Activated CD4-positive, alpha-beta T cell treated with anti-CD3 and anti-CD28 coated beads, Interleukin-2, amount 10 ng/mL, durations not matched to agents 24 days and 14 days (primary cell): ENCODE measurements at places on chromosomes 3 and 15. TPM values are rescaled to one million over a fixed set of nuclear protein-coding genes. Genes with fewer than 3 reads are reported as not detected.

DNA sequence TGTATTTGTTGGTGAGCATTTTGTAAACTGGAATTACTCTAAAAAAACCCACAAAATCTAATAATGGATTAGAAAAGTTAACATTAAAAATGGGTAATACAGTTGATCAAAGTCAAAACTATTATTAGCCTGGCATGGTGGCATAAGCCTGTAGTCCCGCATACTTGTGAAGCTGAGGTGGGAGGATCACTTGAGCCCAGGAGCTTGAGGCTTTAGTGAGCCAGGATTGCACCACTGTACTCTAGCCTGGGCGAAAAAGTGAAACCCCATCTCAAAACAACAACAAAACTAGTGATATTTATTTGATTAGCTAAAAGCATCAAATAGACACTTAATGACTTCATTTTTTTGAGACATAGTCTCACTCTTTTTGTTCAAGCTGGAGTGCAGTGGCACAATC is 3.6 kb downstream of the SNX1 start:
- peaks cover 42% of the 10 kb centered on the region for H3K4me1 ChIP-seq
- H3K36me3 ChIP-seq = peaks cover 16% of the 10 kb centered on the region

DNA sequence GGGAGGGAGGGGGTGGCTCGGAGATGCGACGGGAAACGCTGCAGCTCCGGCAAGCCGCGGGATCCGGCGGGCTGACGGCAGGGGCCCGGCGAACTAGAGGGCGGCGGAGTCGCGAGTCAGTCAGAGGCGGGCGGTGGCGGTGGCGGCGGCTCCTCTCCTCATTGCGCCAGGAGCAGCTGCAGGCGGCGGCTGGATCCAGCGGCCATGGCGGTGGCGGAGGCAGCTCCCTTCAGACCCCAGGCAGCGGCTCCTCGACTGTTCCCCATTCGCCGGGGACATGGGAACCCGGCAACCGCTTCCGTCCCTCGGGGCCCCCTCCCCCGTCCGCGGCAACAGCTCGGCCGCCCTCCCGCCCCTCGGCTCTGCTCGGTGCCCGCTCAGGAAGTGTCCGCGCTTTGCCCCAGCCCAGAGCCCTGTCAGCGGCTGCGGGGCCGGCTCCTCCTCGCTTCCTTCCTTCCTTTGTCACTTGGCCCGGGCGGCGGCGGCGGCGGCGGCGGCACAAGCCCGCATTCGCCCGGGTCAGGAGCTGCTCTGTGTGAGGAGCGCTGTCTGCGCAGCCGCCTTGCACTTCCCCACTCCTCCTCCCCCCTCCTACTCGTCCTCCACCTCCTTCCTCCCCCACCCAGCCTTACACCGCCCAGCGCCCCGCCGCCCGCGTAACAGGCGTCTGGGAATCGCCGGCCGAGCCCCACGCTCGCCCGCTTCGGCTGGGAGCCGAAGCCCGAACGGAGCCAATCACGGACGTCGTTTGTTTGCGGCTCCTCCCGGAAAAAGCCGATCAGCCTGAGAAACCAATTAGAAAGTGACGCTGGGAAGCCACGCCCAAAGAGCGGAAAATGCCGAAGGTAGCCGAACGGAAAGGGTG is at the start of gene GSK3B:
Gene GSK3B, minus strand, starts transcription at position 537 of the 865 bp plus-strand sequence. CDS start 1,013 bp downstream, outside the sequence.
- no peaks in the 10 kb centered on the region for H3K27me3 ChIP-seq
- H3K36me3 ChIP-seq = peaks cover 12% of the 10 kb centered on the region
- peak; percentile 93 for DNase-seq
- peaks cover 15% of the 10 kb centered on the region for H3K4me1 ChIP-seq

- no peak overlapping the region for H3K4me3 ChIP-seq
- peaks cover 17% of the 10 kb centered on the region for H3K27me3 ChIP-seq
- H3K36me3 ChIP-seq = no peaks in the 10 kb centered on the region
- DNase-seq = no peak
Observed at GRCh38 chr15:35013370-35013769, 25.3 kb upstream of the ZNF770 start.

GRCh38 chr15:31343831-31344230 is 17.2 kb downstream of the KLF13 start:
- DNase-seq = no peak
- no peaks in the 10 kb centered on the region for H3K27me3 ChIP-seq
- H3K4me1 ChIP-seq = peaks cover 86% of the 10 kb centered on the region
- peak overlapping the region; percentile 95 for H3K4me3 ChIP-seq
- peak overlapping the region; percentile 99 for H3K27ac ChIP-seq
- peaks cover 23% of the 10 kb centered on the region for H3K36me3 ChIP-seq

GOLGA8G gene
- not detected in 2 replicates for total RNA-seq

DNA sequence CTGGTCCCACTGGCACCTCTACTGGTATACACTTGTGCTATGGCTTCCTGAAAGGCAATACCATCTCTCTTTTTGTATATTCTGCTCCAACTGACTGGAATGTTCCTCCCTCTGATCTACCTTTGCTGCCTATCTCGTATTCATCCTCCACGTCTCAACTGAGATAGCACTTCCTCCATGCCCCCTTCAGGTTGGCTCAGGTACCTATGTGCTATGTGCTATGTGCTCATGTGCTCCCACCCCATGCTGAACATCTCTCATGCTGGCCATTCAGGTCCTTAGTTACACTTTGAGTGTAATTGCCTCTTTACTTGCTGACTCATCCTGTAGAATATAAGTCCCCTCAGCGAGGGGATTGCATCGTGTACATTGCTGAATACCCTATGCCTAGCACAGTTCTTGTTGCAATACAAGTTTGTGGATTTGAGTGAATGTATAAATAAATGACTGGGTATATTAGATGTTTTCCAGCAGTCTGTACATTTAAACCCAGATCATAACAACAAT is 156.9 kb downstream of the SOX2 start:
- no peak for DNase-seq
- no peaks in the 10 kb centered on the region for H3K4me1 ChIP-seq
- no peaks in the 10 kb centered on the region for H3K27me3 ChIP-seq
- H3K4me3 ChIP-seq = no peak overlapping the region
- no peaks in the 10 kb centered on the region for H3K36me3 ChIP-seq

- peak overlapping the region; percentile 95 for H3K4me3 ChIP-seq
- no peaks in the 10 kb centered on the region for H3K27me3 ChIP-seq
- peak overlapping the region; percentile 81 for H3K27ac ChIP-seq
- peaks cover 51% of the 10 kb centered on the region for H3K4me1 ChIP-seq
- no peak for DNase-seq
Observed at GRCh38 chr3:31536497-31536896, 3.8 kb downstream of the STT3B start.

GRCh38 chr15:95410757-95411156 is 919.7 kb upstream of the NR2F2 start:
- H3K27ac ChIP-seq = no peak overlapping the region
- no peak overlapping the region for H3K4me3 ChIP-seq
- H3K27me3 ChIP-seq = peaks cover 5% of the 10 kb centered on the region

- H3K27me3 ChIP-seq = no peaks in the 10 kb centered on the region
- no peak overlapping the region for H3K4me3 ChIP-seq
- no peaks in the 10 kb centered on the region for H3K36me3 ChIP-seq
- no peaks in the 10 kb centered on the region for H3K4me1 ChIP-seq
Observed at GRCh38 chr3:55042591-55042990, 114.7 kb upstream of the LRTM1 start.

GRCh38 chr3:165347526-165347925 is 151.3 kb upstream of the SLITRK3 start:
- no peaks in the 10 kb centered on the region for H3K36me3 ChIP-seq
- H3K27ac ChIP-seq = no peak overlapping the region
- DNase-seq = no peak

NSUN3 gene
- total RNA-seq = 15.3 and 17.9 TPM in 2 replicates

- no peaks in the 10 kb centered on the region for H3K36me3 ChIP-seq
- no peak overlapping the region for H3K27ac ChIP-seq
Observed at GRCh38 chr3:154050766-154051165, 70.4 kb upstream of the ARHGEF26 start.

ZBTB20 gene
- 1.6 and 2.3 TPM in 2 replicates for total RNA-seq

DNA sequence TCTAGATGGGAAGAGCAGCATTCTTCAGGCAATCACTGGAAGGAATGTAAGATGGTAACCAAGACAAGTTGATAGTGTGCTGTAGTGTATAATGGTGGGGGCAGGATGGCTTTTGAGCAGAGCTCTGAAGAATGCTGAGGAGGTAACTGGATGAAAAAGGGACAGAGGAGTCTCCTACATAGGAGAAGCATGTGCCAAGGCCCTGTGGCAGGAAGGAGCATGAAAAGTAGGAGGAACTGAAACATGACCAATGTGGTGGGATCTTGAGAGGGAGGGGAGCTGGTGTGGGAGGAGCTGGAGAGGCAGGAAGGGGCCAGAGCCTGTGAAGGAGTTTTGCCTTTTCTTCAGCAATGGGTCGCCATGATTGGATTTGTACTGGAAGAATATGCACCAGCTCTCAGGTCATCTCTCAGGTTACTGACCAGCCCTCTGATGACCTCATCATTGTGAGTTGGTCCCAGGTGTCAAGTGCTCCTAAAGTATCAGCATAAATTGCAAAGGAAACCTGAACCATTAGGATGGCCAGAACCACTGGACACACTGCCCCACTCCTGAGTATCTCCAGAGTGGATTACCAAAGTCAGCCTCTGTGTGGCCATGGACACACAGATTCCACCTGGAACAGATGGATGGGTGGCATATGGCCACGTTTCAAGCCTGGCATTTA is 38.6 kb downstream of the FSD2 start:
- DNase-seq = no peak
- H3K36me3 ChIP-seq = peaks cover 17% of the 10 kb centered on the region
- H3K4me1 ChIP-seq = peaks cover 13% of the 10 kb centered on the region
- H3K4me3 ChIP-seq = no peak overlapping the region

- H3K4me1 ChIP-seq = no peaks in the 10 kb centered on the region
- H3K4me3 ChIP-seq = no peak overlapping the region
- H3K27me3 ChIP-seq = peaks cover 4% of the 10 kb centered on the region
- DNase-seq = no peak
Observed at GRCh38 chr3:154132777-154133375, 11.7 kb downstream of the ARHGEF26 start.

ATP8B4 gene
- 29.9 and 38.5 TPM in 2 replicates for total RNA-seq

ANKRD34C gene
- total RNA-seq = not detected in 2 replicates

WDR49 gene
- total RNA-seq = 0.09 and 0.12 TPM in 2 replicates

SLC28A2 gene
- not detected in 2 replicates for total RNA-seq

TRPM1 gene
- not detected in 2 replicates for total RNA-seq

WDR93 gene
- not detected in 2 replicates for total RNA-seq

- no peaks in the 10 kb centered on the region for H3K4me1 ChIP-seq
- H3K36me3 ChIP-seq = no peaks in the 10 kb centered on the region
- no peaks in the 10 kb centered on the region for H3K27me3 ChIP-seq
Observed at GRCh38 chr3:174812172-174812862, 46.8 kb upstream of the NAALADL2 start.

GRCh38 chr3:37993460-37993819 is 2.9 kb downstream of the VILL start:
- H3K27ac ChIP-seq = peak overlapping the region; percentile 95
- DNase-seq = no peak
- peaks cover 42% of the 10 kb centered on the region for H3K4me1 ChIP-seq
- H3K4me3 ChIP-seq = peak overlapping the region; percentile 97
- peaks cover 20% of the 10 kb centered on the region for H3K36me3 ChIP-seq
- H3K27me3 ChIP-seq = peaks cover 2% of the 10 kb centered on the region

GRCh38 chr15:63996794-63997357 is 49.4 kb downstream of the DAPK2 start:
- no peak overlapping the region for H3K4me3 ChIP-seq
- peak overlapping the region; percentile 54 for H3K27ac ChIP-seq
- H3K4me1 ChIP-seq = peaks cover 49% of the 10 kb centered on the region
- H3K36me3 ChIP-seq = no peaks in the 10 kb centered on the region
